ENCODE measurements at places on chromosomes 7 and 10.

GRCh38 chr10:1359626-1359955 lies 303.4 kb downstream of the WDR37 start:
- no peak for DNase-seq

DNA sequence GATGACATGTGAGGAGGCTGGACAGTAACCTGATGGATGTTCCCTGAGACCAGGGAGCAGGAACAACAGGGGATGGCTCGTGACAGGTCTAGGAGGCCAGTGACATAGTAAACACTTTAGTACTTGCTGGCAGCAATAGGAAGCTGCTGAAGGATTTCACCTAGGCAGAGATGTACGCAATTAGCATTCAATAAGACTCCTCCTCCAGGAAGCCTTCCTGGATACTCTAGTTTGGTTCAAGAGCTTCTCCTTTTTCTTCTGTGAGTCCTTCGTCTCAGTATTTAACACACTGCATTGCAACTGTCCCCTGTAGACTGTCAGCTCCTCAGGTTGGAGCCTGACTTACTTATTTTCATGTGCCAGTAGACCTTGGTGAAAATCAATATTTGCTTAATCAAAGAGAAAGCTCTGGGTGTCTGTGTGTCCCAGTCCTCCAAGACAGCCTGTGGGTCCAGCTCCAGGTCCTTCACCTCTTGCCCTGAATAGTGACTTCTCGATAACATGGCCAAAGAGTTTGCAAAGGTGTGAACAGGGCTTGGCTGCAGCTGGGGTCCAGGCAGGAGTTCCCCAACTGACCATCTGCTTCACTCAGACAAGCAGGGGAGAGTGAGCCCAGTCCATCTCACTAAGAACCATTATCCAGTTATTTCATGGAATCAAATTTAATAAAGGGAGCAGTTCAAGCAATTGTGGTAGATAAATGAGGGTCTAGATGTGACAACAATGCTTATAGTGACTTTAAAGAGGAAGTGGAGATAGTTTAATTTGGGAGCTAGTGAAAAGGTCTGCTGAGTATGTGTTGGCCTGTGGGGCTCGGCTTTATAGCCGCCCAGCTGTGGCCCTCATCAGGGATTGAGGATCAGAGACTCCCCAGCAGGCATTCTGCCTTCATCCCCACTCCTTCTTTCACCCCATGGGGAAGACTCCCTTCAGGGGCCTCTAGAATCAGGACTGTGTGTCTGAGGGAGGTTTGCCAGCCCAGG lies 9.4 kb downstream of the TMEM273 start:
- DNase-seq = no peak

- no peak for DNase-seq
These were observed 421.1 kb downstream of the GLRX3 start for GRCh38 chr10:130557181-130557845.

DNA sequence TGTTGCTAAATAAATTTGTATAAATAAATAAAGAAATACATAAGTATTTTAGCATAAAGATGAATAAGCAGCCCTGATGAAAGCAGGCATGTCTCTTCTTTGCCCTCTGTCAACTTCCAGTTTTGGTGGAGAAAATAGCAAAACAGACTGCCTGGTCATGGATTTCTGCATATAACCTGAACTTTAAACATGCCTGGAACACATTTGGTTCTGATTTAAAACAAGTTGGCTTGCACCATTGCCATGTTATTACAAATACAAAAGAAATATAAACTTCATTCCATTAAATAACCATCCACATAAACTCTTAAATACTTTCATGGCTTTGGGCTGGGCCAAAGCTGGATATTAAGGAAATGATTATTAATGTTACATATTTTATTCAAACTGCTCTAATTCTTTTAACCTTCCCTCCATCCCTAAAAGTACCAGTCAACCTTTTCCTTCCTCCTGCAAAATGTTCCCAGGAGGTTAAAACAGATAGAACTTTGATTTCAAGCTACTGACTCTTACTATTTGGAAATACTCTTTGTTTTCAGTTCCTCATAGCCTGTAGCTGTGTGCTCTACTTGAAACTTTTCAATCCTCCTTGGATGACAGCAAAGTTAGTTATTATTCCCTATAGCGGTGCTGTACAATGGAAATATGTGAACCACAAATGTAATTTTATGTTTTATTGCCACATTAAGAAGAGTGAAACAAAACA lies 96.3 kb downstream of the BICC1 start:
- DNase-seq = no peak

GRCh38 chr10:100760726-100761125 lies 15.3 kb downstream of the PAX2 start:
- no peak for DNase-seq

DNA sequence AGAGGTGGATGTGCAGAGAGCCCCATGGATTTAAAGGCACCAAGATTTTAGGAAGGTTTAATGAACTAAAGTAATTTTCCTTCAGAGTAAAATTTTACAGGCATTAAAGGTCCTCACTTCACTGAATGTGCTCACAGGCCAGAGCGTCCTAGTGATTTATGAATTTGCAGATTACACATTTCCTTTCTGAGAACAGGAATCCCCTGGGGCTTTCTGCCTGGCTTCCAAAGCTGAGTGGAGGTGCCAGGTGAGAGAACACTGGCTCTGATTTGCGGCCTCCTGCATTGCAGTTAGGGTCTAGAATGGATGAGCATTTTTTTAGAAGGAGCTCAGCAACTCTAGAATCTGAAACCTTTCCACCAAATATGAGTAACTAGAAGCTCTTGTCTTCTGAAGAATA lies 194.3 kb downstream of the SORCS3 start:
- DNase-seq = no peak

GRCh38 chr7:121360564-121360963 lies 31.8 kb downstream of the WNT16 start:
- DNase-seq = no peak

GRCh38 chr10:82887488-82887887 lies 1012.5 kb downstream of the NRG3 start:
- no peak for DNase-seq

DNA sequence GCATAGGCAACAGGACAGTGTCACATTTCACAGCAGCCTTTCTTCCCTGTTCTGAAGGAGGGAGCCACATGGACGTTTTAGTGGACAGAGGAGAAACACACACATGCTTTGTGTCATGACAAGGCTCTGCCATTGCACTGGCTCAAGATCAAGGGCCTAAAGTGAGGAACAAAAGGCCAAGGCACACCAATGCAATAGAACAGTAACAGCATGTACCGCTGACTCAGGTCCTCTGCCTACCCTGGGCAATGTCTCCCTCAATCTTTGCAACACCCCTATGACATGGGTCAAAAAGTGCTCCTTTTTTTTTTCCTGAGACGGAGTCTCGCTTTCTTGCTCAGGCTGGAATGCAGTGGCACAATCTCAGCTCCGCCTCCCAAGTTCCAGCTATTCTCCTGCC lies 57.8 kb upstream of the SDK1 start:
- DNase-seq = no peak

GRCh38 chr7:17722798-17723197 lies 217.5 kb downstream of the SNX13 start:
- DNase-seq = no peak

- DNase-seq = no peak
These were observed 539.5 kb downstream of the SUGCT start for GRCh38 chr7:40674316-40674715.

- no peak for DNase-seq
These were observed 15.5 kb downstream of the ZNF487 start for GRCh38 chr10:43452356-43452914.

- DNase-seq = no peak
These were observed 29.0 kb downstream of the ACSL5 start for GRCh38 chr10:112402917-112403316.

GRCh38 chr7:142908290-142908689 lies 22.7 kb upstream of the TRPV6 start:
- no peak for DNase-seq

- DNase-seq = no peak
These were observed 332.4 kb upstream of the IGFBP3 start for GRCh38 chr7:46253520-46253919.

DNA sequence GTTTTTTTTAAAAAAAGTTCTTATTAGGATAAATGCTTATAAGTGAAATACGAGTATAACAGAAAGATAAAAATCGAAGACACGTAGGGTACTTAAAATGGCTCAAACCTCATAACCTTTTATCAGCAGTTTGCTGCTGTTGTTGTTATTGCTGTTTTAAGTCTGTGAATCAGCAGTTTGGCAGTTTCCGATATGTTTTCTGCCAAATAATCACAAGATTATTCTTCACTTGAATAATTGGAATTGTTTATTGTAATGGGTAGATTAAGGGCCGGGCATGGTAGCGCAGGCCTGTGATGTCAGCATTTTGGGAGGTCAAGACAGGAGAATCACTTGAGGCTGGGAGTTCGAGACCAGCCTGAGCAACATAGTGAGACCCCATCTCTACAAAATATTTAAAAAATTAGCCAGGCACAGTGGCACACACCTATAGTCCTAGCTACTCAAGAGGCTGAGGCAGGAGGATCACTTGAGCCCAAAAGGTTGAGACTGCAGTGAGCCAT lies 177.6 kb downstream of the VTI1A start:
- DNase-seq = no peak

DNA sequence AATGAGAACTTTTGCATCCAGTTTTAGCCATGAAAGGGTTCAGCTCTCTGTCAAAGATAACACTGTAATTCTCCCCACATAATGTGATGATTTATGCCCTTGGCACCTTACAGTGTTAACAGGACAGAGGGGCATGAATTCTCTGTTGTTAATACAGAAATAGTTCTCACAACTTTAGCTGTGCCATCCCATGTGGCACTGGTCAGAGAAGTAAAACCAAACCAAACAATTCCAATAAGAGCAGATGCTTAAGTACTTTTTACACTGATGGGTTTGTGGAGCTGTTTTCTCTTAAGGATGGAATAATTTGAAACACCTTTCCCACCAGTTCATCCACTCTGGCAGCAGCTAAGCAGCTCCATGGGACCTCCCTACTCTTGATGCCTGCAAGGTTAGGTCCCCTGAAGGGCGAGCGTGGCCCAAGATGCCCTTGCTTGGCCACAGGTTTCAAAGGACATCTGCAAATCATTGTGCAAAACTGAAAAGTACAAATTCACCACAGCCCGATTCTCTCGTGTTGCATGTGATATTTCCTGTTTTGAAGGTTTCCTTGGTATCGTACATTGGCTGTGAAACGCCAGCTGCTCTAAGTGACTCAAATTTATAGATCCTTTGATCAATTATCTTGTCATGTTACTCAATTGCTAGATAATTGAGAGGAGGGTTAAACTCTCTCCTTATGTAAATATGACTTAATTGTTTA lies 82.5 kb upstream of the CREB5 start:
- DNase-seq = no peak

GRCh38 chr7:47552621-47553020 lies 29.3 kb downstream of the TNS3 start:
- DNase-seq = no peak

DNA sequence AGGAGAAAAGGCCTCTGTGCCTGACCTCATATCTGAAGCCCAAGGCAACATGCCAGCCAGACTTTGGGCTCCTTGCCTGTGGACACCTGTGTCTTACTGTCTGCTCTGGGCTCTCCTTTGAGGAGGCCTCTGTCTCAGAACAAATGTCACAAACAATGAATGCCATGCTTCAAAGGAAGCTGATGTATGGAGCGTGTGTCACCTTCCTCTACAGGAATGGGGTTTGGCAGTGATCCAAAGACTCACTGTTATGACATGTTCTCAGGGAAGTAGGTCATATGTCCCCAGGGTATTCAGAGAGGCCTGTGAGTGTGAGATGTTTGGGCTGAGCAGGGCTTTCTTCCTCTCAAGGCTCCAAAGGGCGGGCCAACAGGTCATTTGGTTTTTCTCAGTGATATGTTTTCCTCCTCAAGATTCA lies 38.4 kb downstream of the PTPRE start:
- no peak for DNase-seq

GRCh38 chr7:78033410-78033809 lies 234.8 kb downstream of the PHTF2 start:
- DNase-seq = no peak

- DNase-seq = no peak
These were observed 133.3 kb upstream of the SAMD8 start for GRCh38 chr10:74977913-74978847.

DNA sequence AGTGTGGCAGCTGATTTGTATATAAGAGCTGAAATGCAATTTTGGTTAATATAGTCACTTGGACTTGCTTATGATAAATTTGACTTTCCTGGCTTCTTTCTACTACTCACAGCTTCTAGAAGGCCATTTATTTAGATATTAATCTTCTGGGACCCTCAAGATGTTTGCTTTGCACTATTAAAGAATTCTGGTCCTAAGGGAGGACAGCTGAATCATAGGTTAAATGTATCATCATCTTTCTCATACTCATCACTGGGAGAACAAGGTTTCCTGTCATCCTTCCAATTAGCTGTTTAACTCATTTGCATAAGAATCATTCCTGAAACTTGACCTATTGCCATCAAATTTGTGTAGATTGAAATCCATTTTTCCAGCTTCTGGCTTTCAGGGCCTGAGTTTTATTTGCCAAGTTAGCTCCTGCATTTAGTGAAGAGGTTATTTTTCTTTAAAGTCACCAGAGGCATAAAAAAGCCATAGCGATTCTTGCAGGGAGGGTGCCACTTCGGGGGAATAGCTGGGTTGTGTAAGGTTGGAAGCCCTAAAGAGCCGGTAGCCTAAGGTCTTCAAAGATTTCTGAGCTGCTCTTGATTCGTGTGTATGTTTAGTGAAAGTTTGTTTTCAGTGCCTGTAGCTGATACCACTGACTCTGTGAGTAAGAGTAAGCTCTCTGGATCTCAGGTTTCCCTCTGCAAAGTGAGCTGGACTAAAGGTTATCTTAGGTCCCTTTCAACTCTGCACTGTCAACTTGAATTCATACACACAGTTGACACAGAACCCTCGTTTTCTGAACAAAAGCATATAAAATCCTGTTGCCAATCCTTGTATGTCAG lies 4.3 kb downstream of the MAP3K8 start:
- DNase-seq = no peak

GRCh38 chr7:25952261-25953057 lies 199.5 kb upstream of the NFE2L3 start:
- DNase-seq = no peak

DNA sequence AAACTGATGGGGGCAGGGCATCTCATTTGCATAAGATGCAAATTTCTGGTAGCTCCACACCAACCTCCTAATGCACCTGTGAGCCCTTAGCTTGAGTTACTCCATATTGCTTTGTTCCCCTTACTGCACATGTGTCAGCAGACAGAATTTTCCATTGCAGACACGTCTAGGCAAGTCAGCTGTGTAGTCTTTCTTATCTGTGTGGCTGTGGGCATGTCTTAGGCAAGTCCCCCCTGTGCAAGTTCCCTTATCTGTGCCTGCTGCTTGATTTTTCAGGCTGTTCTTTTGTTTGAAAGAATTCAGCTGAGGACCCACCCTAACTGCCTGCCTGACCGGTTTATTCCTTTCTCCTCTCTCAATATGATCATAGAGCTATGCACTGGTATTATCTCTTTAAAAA lies 28.5 kb upstream of the TRIM24 start:
- DNase-seq = no peak

Measured in activated T-helper 1 cell treated with anti-CD3 and anti-CD28 coated beads, Interleukin-2, amount 50 U/mL, for 16 hours (primary cell).